Stimulated activated CD8-positive, alpha-beta memory T cell treated with anti-CD3 and anti-CD28 coated beads, Interleukin-15, amount 100 ng/mL, for 48 hours (primary cell): ENCODE measurements at places on chromosomes 6 and 20.

DNA sequence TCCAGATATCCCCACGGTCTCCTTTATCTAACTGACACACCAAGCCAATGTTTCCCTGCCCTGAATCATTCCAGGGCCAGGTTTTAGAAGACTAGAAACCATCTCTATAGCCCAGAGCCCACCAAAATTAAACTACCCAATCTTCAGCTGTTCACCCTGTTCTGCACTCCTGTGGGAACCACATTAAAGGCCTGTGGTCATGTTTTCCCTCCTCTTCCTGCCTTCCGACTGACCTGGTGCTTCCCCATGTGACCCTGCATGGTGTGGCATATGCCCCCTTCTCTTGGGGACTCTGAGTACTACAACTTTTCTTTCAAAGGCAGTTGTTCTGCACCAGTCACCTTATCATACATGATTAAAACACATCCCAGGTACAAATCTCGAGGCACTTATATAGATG, 155.0 kb downstream of the TMEM200A start:
- no peak for DNase-seq

DNA sequence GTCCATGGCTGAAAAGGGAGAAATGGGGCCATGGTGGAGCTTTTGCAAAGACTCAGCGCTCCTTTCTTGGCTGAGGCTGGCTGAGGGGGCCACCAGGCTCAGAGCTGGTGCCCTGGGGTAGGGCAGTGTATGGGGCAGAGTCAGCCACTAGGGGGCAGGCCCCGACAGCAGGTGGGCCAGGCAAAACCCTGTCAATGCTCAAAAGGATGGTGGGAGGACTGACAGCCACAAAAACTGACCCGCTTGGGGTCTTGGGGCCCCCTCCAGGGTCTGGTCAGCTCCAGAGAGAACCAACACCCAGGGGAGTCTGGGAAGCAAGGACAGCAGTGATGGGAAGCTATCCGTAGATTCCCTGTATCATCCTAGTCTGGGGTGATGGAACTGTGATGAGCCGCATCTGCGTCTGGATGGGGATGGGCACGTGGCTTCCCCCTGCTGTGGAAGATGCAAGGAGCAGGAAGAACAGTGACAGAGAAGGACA, 306.9 kb downstream of the DHX35 start:
- peak; percentile 27 for DNase-seq

DNA sequence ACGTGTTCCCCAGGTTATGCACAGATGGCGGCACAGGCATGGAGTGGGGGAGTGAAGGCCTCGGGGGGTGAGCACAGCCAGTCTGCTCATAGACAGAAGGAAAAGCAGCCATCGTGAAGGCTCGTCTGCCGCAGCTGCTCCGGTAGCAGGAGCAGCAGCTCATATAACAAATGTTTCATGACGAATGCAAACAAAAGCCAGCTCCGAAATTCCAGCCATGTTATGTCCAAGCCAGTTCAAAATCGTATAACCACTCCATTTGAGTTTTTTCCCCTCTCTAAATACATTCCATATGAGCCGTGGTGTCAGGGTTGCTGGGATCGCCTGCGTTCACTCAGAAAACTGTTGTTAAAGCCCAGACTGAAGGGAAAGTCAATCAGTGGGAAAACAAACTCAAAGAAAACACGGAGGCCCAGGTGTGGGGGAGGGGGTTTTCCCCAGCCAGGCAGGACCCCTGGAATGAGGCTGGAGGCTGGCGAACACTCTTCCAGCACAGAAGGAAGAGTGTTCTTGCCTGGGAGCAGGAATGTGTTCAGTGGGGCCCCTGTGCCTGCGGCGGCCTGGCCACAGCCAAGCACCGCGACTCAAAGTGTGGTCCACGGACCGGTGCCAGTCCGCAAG, 280.4 kb upstream of the TAB2 start:
- DNase-seq: no peak

DNA sequence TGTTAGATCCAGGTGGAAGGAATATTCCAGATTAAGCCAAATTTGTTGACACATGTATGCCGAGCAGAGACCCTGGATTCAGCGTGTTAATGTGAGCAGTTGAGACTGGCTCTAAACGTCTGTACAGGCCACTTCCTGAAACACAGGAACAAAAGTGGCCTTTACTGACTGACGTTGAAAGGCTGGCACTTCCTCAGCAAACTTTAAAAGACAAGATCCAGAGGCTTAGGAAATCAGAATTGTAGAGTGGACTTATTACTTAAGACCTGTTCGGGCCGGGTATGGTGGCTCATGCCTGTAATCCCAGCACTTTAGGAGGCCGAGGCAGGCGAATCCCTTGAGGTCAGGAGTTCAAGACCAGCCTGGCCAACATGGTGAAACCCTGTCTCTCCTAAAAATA, 125.7 kb upstream of the ARID1B start:
- DNase-seq: no peak

- DNase-seq: no peak
These were observed 61.5 kb downstream of the SYNE1 start for GRCh38 chr6:152575621-152576150.

DNA sequence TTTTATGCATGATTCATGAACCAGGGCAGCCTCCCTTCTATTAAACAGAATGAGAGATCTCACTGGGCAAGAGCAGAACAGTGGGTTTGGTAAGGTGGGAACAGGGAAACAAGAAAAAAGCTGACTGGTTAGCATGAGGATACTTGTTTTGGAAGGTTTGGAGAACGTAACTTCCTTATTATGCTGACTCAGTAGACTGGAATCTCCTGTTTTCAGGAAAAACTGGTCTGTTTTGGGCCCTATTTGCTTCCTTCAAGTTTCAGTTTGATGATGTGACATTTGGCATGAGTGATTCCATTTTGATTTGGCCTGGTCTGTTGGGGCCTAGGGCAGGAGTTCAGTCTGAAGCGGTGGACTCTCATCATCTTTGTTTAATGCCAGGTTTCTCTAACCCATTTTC, 172.0 kb downstream of the MYLK4 start:
- no peak for DNase-seq

GRCh38 chr20:37316116-37316774, 26.8 kb downstream of the MANBAL start:
- no peak for DNase-seq

DNA sequence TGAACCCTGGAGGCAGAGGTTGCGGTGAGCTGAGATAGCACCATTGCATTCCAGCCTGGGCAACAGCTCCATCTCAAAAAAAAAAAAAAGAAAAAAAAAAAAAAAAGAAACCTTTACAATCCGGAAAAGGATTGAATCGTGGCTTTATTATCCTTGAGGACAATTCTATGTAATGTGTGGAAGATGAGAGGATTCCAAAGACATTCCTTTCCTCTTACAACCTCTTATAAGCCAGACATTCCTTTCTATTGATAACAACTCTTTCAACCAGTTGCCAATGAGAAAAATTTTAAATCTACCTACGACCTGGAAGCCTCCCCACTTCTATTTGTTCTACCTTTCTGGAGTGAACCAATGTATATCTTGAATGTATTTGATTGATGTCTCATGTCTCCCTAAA, 91.2 kb upstream of the EEF1E1 start:
- no peak for DNase-seq

GRCh38 chr6:85449818-85450759, at the start of gene NT5E:
Gene NT5E (plus strand): TSS chr6:85450083. CDS start chr6:85450140, 57 bp downstream.
- peak; percentile 39 for DNase-seq

GRCh38 chr6:90689172-90689571, 102.3 kb upstream of the MAP3K7 start:
- DNase-seq: no peak

- no peak for DNase-seq
These were observed 83.5 kb downstream of the ADGRG6 start for GRCh38 chr6:142385352-142385751.

DNA sequence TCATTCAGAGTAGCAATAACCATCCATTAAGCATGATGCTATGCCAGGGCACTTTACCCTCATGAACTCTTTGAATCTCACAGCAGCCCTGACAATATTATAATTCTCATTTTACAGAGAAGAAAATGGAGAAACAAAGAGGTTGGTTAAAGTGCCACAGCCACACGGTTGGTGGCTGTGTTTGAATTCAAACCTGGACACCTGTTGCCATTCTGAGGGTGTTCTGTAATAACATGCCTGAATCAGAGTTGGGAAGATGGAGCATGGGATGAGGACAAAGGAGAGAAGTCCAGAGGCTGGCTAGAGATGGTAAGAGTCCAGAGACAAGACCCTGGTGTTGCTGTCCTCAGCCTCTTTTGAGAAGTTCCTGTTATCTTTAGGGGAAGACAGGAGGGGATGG, 127.7 kb downstream of the DHX35 start:
- no peak for DNase-seq

GRCh38 chr6:13953061-13953705, 28.4 kb downstream of the RNF182 start:
- DNase-seq: no peak

DNA sequence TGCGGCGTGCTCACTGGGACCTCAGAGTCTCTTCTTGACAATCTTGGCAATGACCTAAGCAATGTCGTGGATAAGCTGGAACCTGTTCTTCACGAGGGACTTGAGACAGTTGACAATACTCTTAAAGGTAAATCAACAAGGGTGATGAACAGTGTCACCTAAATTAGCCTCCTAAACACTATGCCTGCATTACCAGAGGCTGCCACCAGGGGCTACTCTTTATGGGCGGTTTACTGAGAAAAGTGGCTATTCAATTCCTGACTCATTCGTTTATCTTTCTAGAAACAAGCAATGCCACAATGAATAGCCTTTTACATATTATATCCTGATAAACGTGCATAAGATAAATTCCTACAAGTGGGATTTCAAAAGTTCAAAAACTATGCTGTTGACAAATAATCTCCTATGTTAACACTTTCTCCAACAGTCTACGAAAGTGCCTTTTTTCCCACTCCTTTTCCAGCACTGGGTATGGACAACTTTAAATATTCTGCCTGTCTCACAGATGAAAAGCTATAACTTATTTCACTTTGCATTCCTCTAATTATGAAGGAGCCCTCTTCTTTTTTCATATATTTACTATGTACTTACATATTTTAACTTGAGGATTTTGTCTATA, 1.3 kb downstream of the BPIFA2 start:
- no peak for DNase-seq

GRCh38 chr6:127517693-127518092, 1.4 kb downstream of the MTCL3 start:
- no peak for DNase-seq

GRCh38 chr20:5742041-5742440, 8.2 kb upstream of the SHLD1 start:
- DNase-seq: no peak

DNA sequence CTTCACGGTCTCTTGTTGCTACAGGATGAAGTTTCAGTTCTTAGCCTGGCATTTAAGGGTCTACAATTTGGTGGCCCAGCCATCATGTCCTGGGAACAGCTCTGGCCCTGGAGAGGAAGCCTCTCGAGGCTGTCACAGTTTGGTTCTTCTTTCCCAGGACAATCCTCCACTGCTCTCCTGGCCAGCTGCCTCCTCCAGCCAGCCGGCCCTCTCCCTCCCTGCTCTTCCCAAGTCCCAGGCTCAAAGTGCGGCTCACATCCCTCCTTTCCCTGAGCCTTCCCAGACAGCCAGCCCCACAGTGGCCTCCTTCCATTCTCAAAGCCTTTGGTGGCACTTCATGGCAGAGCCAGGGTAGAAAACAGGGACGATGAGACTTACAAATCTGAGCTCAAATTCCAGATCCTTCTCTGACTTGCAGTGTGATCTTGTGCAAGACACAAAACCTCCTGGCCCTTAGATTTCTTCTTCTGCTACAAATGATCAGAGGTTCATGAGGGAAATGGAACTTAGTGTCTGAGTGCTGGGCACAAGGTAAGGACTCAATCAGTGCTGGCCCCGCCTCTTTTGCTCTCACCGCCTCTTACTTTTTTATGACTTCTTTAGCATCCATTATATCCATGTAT, 223.8 kb upstream of the ECI2 start:
- DNase-seq: no peak

DNA sequence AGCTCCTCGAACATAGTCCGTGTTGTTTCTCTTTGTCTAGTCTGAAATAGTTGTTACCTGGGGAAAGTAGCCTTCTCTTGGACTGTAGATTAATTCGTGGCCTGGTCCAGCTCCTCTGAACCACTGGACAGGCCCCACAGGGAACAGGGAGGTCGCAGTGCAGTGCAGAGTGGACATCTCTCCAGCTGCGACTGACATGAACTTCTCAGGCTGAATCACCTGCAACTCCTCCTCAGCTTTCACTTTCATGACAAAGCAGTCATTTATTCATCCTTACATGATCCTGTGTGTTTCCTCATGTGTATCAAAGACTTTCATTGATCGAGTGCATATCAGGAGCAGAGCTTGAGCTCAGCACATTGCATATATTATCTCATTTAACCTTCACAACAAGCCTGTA, 19.1 kb upstream of the SIRPG start:
- DNase-seq: no peak

GRCh38 chr6:165626711-165627110, 36.3 kb downstream of the PDE10A start:
- no peak for DNase-seq

DNA sequence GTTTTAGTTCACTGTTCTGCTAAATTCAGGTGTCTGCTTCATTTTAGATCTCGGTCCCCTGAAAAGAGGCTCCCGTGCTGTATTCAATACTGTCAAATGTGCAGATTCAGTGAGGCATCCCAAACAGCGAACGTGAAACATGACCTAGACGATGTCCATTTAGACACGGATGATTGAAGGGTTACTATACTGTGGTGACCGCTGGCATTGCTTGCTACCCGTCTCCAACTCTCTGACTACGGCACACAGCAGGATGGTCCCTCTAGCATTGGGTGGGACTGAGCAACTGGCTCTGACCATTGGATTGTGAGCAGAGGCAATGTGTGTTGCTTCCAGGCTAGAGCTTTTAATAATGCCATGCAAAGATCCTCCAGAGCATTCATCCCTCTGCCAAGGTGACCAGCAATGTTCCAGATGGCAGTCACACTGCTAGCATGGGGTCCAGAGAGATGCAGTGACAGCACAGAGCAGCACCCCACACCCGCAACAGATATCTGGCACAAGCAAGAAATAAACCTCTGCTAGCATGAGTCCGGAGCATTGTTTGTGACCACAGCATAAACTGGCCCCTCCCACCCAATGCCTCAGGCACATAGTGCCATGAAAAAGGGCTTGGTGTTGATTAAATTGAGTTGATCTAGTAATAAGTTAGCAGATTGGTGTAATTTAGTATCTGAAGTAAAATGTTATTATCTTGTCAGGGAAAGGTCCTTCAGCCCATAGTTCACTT, 9.0 kb downstream of the METTL24 start:
- no peak for DNase-seq

DNA sequence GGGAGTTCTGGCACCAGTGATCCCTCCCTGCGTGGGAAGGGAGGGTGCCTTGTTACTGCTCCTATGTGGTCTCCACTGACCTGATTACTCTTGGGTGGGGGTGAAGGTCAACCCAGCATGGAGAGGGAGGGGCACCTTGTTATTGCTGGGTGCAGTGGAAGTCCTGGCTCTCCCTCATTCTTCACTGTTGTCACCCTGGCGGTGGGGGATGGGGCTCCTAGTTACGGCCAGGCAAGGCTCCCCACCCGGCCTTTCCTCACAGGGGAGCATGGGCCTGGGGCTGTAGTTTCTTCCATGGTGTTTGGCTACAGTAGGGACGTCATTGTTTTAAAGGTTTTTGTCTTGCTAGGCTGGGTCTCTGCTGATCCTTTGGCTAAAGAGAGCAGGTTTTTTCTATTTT, 40.8 kb downstream of the PACSIN1 start:
- DNase-seq: no peak

- DNase-seq: no peak
These were observed 24.8 kb upstream of the EZR start for GRCh38 chr6:158843751-158844683.
